ENCODE measurements at places on chromosomes 1 and 21.

GRCh38 chr1:228311091-228311490, 95.5 kb downstream of the TRIM11 start:
- no peak for DNase-seq

- DNase-seq = no peak
Observed at GRCh38 chr1:77847621-77848080, 40.8 kb upstream of the NEXN start.

- DNase-seq = no peak
Observed at GRCh38 chr1:63362578-63362977, 4.8 kb upstream of the ALG6 start.

GRCh38 chr1:198657550-198658064, 18.8 kb downstream of the PTPRC start:
- no peak for DNase-seq

DNA sequence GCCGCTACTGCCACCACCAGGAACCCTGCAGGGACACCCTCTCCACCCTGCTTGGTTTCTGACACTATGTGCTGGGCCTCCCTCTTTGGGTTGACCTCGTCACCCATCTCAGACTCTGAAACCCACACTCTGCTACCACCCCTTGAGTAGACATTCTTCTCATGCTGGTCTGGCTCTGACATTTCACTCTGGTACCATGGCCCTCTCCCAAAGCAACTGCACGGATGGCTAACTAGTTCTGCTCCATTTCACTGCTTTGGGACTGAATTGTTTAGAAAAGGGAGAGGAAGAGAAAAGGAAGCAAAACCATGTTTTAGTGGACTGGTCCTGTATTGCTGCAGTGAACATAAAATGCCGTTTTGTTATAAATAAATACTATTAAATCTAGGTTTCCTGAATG, 137.8 kb downstream of the KCNK2 start:
- no peak for DNase-seq

Data from stimulated activated CD8-positive, alpha-beta memory T cell treated with anti-CD3 and anti-CD28 coated beads, Interleukin-15, amount 100 ng/mL, for 4 hours (primary cell).